Breast epithelium (tissue), 4 donors: ENCODE measurements at places on chromosomes 11 and 22. TPM values are rescaled to one million over a fixed set of nuclear protein-coding genes. Genes with fewer than 3 reads are reported as not detected.
A peak's percentile ranks its signal among the peaks of the same experiment; 100 is the strongest.

GRCh38 chr11:23398052-23398451 is 537.8 kb upstream of the CCDC179 start:
- DNase-seq = no peak
- H3K27ac ChIP-seq = no peak overlapping the region
- H3K36me3 ChIP-seq = no peaks in the 10 kb centered on the region

DNA sequence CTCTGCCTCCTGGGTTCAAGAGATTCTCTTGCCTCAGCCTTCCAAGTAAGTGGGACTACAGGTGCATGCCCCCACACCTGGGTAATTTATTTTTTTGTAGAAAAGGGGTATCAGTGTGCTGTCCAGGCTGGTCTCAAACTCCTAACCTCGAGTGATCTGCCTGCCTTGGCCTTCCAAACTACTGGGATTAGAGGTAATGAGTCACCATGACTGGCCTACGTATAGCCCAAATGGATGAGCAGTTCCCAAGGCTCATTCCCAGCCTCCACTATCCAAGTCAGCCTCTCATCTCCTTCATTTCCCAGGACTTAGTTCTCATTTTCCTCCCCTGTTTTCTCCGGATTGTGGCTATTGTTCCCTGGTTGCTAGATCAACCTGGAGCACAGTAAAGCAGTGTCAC is 5.6 kb downstream of the CCT8L2 start:
- H3K4me3 ChIP-seq = no peak overlapping the region
- no peak overlapping the region for H3K27ac ChIP-seq
- H3K27me3 ChIP-seq = no peaks in the 10 kb centered on the region
- DNase-seq = no peak

DNA sequence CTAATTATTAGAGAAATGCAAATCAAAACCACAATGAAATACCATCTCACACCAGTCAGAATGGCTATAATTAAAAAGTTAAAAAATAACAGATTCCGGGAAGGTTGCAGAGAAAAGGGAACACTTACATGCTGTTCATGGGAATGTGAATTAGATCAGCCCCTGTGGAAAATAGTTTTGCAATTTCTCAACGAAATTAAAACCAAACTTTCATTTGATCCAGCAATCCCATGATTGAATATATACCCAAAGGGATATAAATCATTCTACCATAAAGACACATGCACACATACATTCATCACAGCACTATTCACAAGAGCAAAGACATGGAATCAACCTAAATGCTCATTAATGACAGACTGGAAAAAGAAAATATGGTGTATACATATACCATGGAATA is 32.5 kb downstream of the NOX4 start:
- H3K4me1 ChIP-seq = no peaks in the 10 kb centered on the region
- no peaks in the 10 kb centered on the region for H3K27me3 ChIP-seq
- H3K27ac ChIP-seq = peak overlapping the region; percentile 1
- DNase-seq = no peak
- H3K36me3 ChIP-seq = no peaks in the 10 kb centered on the region

DNA sequence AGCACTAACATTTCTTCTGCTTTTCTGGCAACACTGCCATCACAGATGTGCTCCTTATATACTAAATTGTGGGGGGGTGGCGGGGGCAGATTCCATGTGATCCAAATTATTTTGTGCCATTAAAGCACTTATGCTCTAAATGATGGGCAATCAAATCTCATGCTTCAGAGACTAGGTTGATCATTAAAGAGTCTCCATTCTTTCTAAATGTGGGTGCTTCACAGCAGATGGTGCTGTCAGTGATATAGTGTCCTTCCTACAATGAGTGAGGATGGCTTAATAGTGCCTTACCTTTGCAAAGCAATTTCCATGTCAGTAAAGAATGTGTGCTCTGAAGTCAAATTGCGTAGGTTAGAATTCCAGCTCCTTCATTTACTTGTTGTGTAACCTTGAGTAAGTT is 589.8 kb downstream of the ETS1 start:
- no peak overlapping the region for H3K4me3 ChIP-seq
- no peaks in the 10 kb centered on the region for H3K27me3 ChIP-seq
- no peaks in the 10 kb centered on the region for H3K4me1 ChIP-seq
- H3K36me3 ChIP-seq = no peaks in the 10 kb centered on the region
- H3K27ac ChIP-seq = no peak overlapping the region

GRCh38 chr11:106281455-106282173 is 204.2 kb downstream of the AASDHPPT start:
- DNase-seq = no peak
- H3K27ac ChIP-seq = no peak overlapping the region
- H3K4me1 ChIP-seq = no peaks in the 10 kb centered on the region
- no peak overlapping the region for H3K4me3 ChIP-seq

GRCh38 chr22:43515902-43516301 is 104.1 kb downstream of the MPPED1 start:
- DNase-seq = no peak
- H3K36me3 ChIP-seq = no peaks in the 10 kb centered on the region
- H3K4me3 ChIP-seq = no peak overlapping the region

DNA sequence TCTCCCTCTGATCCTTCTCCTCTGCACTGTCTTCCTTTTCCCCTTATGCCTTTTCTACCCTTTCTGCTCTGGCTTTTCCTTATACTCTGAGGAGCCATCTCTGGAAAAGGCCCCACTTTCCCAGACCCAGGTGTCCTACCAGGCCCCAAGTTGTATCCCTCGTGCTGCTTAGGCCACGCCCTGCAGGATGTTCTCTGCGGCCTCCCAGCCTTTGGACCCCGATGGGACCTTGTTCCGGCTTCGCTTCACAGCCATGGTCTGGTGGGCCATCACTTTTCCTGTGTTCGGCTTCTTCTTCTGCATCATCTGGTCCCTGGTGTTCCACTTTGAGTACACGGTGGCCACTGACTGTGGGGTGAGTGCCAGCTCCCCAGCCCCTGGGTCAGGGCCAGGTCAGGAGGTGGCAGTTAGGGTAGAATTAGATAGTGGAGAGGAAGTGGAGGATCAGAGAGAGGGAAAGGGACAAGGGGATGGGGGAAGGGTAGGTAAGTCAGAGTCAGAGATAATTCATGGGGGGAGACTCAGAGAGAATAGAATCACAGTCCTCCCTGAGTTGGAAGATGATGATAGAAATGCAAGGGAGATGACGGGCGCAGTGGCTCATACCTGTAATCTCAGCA is 8.9 kb downstream of the PGAP2 start:
- H3K4me3 ChIP-seq = no peak overlapping the region
- no peak overlapping the region for H3K27ac ChIP-seq

DNA sequence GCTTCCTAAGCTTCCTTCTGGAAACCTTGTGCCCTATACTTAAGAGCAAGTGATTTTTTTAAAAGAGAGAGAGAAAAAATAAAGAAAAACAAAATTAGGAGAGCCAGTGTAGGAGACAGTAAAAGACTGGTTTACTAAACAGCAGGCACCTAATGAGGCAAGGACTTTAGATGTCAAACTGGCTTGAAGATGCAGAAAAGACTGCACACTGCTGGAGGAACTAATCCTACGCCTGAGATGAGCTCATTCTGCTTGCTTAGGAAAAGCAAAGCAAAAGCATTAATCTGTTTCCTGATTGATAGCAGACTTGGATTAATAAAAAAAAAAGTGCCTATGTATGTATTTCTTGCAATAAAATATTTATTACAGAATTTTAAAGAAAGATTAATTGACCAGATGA is 113.6 kb upstream of the SEZ6L start:
- H3K4me3 ChIP-seq = no peak overlapping the region
- H3K4me1 ChIP-seq = no peaks in the 10 kb centered on the region
- H3K27me3 ChIP-seq = peaks cover 23% of the 10 kb centered on the region
- H3K27ac ChIP-seq = no peak overlapping the region

DNA sequence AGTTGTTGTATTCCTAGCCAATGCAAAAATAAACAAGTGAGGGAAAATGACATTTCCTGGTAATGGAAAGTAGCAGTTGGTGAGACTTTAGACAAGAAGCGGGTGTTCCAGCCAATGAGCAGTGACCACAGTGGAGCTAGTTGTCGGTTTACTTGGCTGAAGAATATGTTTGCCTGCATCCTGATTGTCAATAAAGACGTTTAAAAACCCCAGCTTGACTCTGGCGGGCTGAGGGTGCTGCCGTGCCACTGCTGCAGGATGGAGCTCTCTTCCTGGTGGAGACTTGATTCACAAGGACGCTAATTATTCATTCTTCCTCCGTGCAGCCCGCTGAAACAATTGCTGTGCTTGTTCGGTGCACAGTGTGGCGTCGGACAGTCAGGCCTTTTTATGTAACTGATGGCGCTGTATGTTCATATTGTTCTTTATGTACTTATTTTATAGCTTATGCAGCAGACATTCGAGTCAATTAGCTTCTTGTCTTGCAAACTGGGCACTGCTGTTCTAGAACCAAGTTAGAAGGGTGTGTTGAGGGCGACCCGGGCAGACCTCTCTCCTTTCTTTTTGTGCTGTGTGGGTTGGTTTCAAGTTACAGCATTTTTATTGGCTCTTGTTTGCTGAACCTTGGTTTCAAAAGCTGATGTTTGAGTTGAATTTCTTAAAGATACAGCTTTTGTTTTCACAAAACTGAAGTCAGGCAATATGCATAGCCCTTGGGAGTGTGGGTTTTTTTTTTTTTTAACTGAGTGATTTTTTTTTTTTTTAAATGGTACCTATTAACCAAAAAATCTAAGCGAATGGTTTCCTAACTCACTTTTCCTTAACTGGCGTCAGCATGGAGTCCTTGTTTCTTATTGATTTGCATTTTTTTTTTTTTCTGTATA is 153.9 kb downstream of the TEAD1 start:
- no peaks in the 10 kb centered on the region for H3K36me3 ChIP-seq
- peak overlapping the region; percentile 83 for H3K27ac ChIP-seq
- no peaks in the 10 kb centered on the region for H3K4me1 ChIP-seq
- DNase-seq = no peak
- H3K27me3 ChIP-seq = no peaks in the 10 kb centered on the region
- peak overlapping the region; percentile 54 for H3K4me3 ChIP-seq

DNA sequence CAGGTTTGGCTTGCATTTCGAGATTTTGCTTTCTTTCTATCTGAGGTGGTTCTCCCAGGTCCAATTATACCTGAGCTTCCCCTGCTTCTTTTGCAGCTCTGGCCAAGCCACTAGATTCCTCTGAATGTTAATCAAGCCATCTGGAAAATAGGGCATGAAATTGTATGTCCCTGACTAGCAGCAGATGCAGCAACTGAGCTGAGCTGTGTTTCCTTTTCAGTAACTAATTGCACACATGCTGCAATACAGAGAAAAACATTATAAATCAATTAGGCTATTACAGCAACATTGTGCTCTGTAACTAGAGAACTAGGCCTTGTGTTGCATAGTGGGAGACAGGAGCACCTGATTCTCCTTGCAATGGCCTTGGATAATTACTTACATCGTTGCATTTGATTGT is 408.3 kb downstream of the ETS1 start:
- H3K4me3 ChIP-seq = no peak overlapping the region
- no peaks in the 10 kb centered on the region for H3K27me3 ChIP-seq
- no peak for DNase-seq

- H3K27ac ChIP-seq = peak overlapping the region; percentile 87
- no peaks in the 10 kb centered on the region for H3K27me3 ChIP-seq
- peaks cover 22% of the 10 kb centered on the region for H3K4me1 ChIP-seq
- H3K36me3 ChIP-seq = no peaks in the 10 kb centered on the region
- no peak for DNase-seq
These were observed 18.0 kb downstream of the PHLDA2 start for GRCh38 chr11:2911088-2911784.

GRCh38 chr11:124812876-124813275 is 12.7 kb upstream of the MSANTD2 start:
- peaks cover 4% of the 10 kb centered on the region for H3K27me3 ChIP-seq
- no peak for DNase-seq
- H3K36me3 ChIP-seq = no peaks in the 10 kb centered on the region

DNA sequence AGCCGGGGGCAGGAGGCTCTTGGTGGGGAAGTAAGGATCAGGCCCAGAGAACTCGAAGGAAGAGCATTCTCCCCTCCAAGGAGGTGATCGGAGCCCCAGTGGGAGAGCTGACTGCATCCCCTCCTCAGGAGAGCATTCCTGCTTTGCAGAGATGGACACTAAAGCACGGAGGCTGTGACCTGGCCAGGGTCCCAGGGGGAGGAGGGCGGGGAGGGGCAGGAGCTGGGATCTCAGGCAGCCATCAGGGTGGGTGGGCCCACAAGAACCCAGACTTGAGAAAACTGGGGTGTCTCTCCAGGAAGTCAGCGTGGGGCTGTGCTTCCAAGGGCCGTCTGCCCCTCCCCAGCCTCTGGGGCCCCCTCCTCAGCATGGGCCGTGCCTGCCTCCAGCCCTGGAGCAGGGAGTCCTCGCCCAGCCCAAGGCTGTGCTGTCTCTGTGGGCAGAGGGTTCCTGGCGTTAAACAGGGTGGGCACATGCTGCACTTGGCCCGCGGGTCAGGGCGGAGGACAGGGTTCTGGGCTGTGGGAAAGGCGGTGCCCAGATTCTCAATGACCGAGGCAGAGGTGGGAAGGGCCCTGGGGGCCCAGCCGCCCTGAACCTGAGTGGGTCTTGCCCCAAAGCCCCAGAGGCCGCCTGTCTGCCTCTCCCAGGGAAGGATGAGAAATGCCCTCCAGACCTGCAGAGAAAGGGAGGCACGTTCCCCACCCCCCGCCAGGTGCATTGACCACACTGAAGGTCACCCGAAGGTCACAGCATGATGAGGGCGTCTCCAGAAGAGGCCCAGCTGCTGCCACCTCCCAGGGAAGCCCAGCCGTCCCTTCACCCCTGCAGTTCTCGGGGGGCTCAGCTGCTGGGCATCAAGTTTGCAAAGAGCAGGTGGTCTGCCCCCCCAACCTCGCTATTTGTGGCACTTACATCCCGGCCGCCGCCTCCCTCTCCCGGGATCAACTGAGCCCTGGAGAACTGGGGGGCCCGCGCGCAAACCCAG is 643 bp downstream of the CEND1 start:
- no peaks in the 10 kb centered on the region for H3K36me3 ChIP-seq
- H3K4me3 ChIP-seq = no peak overlapping the region
- no peaks in the 10 kb centered on the region for H3K27me3 ChIP-seq
- DNase-seq = no peak

Gene FUT4
- 5.3 TPM for total RNA-seq

Gene MYO7A
- total RNA-seq = 4.3 TPM

Gene OR8G5
- not detected for total RNA-seq

Gene HORMAD2
- total RNA-seq = not detected

Gene OR8K3
- not detected for total RNA-seq

Gene GP1BB
- total RNA-seq = 1.3 TPM

Gene OR5B12
- total RNA-seq = not detected

Gene C11orf91
- not detected for total RNA-seq

Gene CCDC157
- total RNA-seq = 6.6 TPM

Gene TMEM191B
- total RNA-seq = not detected

Gene DERL3
- 0.48 TPM for total RNA-seq
